ENCODE measurements at places on chromosomes 6 and 20.

GRCh38 chr6:128738112-128738511 lies 144.8 kb upstream of the LAMA2 start:
- no peak for DNase-seq

- no peak for DNase-seq
Observed at GRCh38 chr6:93731306-93731705, 311.9 kb upstream of the EPHA7 start.

DNA sequence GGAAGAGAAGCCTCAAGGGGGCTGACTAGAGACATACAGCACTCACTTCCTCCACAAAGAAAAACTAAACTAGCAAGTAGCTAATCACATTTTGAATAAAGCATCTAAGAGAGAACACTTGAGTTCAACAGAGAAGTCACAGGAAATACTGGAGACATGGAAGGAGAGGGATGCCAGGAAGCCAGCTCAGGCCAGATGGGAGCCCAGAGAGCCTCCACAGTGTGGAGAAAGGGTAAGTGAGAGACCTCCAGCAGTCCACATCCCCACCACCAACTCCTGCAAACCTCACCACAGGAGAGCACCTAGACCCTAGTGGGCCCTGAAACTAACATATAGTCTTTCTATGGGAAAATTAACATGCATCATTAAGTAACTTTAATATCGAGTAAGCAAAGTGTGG lies 79.2 kb downstream of the EPM2A start:
- no peak for DNase-seq

- DNase-seq, result no peak
Observed at GRCh38 chr6:101458336-101458735, 64.8 kb downstream of the GRIK2 start.

GRCh38 chr20:37297066-37297736 lies 7.7 kb downstream of the MANBAL start:
- DNase-seq, result no peak

GRCh38 chr20:63179687-63180568 lies 36.0 kb downstream of the YTHDF1 start:
- no peak for DNase-seq

GRCh38 chr20:17893445-17893844 lies 75.1 kb downstream of the SNX5 start:
- no peak for DNase-seq

- no peak for DNase-seq
Observed at GRCh38 chr6:142162780-142163179, 15.7 kb downstream of the VTA1 start.

DNA sequence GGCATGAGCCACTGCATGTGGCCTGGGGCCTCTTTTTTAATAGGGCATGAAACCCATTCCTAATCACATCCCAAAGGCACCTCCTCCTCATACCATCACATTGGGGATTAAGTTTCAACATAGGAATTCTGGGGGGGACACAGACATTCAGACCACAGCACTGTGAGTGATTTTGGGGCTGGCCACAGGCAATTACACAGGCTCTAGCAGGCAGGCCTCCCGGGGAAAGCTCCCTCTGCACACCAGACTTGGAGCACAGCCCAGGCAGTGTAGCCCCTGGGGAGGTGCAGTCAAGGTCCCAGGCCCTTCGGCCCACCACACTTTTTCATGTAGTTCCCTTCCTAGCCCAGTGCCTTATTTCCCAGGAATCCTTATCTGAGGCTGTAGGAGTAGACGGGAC lies 5.5 kb downstream of the SFT2D1 start:
- DNase-seq, result no peak

- no peak for DNase-seq
Observed at GRCh38 chr6:107154131-107154800, 39.0 kb upstream of the BEND3 start.

GRCh38 chr6:91442342-91442741 lies 855.5 kb upstream of the MAP3K7 start:
- DNase-seq, result no peak

DNA sequence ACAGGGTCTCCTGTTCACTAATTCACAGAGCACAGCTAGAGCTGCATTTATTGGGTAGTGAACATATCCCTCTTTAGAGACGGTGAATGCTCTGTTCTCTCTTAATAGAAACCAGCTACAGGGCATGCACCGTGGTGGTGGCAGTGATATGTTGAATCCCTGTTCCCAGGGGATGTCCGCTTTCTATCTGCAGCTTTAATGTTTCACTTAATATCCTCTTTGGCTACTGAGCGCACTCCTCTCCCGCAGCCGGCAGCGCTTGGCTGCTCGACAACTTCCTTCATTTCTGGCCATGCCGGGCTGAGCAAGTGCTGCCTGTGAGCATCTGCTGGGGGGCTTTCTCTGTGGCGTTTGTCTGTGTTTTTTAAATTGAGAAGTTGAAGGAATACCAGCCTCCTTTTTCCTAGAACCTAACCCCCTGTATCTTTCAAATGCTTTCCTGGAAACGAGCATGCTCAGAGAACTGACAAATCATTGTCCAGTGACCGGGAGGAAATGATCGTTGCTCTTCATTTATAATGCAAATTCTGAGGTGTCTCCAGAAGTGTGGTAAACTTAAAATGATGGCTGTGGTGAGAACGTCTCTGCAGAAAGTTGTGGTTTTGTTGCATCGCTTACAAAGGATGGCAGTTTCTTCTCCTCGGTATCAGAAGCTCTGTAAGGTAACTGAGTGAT lies 297.9 kb downstream of the UTRN start:
- peak; percentile 74 for DNase-seq

DNA sequence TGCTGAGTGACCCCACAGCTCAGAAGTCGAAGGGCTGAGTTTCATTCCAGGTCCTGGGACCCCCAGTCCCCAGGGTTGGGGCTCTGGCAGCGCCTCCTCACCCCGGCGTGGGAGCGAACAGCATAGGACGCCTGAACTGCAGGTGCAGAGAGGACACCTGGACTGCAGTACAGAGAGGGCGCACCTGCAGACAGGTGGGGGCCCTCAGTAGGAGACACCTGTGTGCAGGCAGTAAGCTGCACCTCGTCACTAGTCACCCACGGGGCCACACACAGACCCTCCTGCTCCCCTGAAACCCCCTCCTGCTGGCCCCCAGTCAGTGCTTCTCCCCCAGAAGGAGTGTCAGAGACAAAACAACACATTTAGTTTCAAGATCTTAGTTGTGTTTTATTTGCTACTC lies 8.6 kb upstream of the NKAIN4 start:
- no peak for DNase-seq

GRCh38 chr20:17698384-17698783 lies 1.4 kb upstream of the BANF2 start:
- no peak for DNase-seq

DNA sequence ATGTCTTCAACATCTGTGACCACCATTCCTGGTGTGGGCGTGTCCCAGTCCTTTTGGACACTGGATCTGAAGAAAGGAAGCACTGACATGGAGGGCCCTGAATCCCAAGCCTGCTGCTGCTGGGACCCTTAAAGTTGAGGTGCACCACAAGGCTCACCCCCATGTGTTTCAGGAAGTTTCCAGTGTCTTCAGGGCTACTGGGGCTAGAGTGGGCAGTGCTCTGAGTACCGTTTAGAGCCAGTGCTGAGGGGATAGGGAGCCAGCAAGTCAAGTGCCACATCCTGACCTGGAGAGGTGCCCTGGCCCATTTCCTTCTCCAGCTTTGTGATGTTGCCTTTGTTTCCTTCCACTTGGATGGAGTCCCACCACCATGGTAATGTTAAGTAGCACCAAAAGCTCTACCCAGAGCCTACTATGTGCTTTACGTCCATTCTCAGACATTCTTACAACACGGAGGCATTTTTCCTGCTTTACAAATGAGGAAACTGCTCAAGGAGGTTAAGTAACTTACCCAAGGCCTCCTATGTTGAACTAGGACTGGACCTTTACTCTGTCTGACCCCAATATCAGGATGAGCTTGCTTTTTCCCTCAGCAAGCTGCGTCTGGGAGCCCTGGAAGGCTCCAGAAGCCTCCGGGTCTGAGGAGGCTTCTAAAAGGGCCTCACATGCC lies 552 bp upstream of the DEF6 start:
- DNase-seq, result no peak

GRCh38 chr20:53611449-53611894 lies 17.8 kb upstream of the ZNF217 start:
- no peak for DNase-seq

DNA sequence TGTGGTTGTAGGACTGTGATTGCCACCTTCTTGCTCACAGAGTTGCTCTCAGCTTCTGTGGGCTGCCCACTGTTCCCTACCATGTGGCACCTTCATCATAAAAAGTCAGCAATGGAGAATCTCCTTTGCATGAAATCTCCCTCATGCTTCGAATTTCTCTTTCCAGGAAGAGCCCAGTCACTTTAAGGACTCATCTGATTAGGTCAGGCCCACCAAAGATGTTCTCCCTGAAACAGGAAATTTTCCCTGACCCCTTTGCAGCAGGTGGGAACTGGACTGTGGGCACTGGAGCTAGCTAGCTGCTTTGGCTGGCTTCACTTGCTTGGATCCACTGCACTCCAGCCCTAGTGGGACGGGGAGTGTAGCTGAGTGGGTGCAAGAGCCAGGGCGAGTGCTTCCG lies 47.7 kb upstream of the FAM184A start:
- DNase-seq, result no peak

- no peak for DNase-seq
Observed at GRCh38 chr20:4805663-4806449, 84.1 kb downstream of the PRND start.

GRCh38 chr6:89536231-89536630 lies 102.3 kb downstream of the LYRM2 start:
- no peak for DNase-seq

- no peak for DNase-seq
Observed at GRCh38 chr20:41300383-41300782, 17.1 kb downstream of the ZHX3 start.

DNA sequence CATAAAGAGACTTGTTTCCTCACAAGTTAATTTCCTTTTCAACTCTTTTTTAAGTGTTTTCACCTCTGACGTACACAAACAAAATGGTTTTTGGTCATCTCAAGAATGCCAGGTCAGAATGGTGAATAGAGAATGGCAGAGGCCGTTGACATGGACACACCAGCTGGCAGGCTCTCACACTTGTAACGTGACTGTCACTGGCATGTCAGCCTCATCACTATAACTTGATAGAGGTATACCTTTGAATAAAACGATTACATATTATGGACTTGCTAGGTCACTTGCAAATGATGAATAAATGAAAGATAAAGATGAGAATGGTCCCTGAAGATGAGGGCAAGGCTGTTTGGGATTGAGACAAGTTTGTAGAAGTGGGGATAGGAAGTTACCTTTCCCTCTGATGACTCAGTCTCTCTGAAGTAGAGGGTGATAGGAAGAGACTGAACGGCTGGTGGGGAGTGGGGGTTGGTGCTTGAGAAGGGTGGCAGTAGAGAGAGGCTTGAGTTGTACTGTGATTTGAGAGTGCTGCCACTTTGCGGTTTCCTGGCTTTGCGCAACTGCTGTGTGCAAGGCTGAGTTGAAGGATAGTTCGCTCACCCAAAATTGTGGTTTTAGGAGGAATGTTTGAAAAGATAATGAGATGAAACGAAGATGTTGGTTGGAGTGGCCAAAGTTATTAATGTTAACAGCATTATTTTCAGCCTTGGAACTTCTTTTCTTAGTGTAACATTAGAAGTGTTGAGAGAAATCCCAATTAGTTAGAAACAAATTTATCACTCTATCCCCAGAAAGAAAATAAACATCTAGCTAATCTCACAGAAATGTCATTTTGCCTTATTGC lies 30.3 kb downstream of the TBPL1 start:
- DNase-seq, result peak; percentile 48

DNA sequence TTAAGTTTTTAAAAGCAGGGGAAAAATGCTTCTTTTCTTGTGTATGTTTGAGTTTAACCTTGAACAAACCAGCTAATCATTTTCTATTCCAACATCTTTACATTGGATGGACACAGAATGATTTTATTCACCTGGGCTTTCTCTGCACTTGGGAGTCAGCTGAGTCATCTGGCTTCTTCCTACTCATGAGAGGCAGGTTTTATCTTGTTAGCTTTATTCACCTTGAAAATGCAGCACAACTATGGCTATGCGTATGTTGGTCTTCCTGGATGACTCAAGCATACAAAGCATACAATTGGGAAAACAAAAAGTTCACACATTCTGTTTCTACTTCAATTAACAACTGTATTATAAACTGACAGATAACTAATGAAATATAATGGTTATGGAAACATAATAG lies 737.7 kb downstream of the FRK start:
- no peak for DNase-seq

GRCh38 chr6:125375821-125376220 lies 74.1 kb upstream of the HDDC2 start:
- DNase-seq, result no peak

DNA sequence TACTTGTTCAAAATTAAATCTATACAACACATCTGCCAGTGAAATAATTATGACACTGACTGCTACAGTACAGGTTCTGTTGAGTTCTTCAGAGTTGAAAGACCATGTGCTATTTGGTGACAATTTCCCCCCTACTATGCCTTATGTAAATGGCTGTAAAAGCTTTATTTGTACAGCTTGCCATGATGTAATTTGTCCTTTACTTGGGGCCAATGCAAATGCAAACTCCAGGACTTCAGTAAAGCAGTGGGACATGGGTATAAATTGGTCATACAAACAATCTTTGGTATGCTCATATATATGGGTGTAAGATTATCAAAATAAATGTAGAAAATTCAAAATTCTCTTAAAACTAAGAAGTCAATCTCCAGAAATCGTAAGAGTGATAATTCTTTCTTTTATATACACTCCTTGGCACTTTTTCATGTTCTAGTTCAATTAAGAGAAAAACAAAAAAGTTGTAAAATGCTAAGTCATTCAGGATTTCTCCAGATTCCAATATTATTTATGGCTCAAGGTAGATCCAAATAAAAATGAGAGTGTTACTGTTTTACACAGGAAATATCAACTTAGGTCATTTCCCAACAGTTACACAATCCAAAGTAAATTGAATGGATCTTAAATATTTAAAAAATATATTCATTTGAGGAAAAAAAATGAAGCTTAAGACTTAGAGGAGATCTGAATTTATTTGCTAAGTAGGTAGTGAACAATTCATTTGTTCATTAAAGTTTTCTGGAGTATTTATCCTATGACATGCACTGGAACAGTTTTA lies 1310.5 kb upstream of the CITED2 start:
- DNase-seq, result no peak

DNA sequence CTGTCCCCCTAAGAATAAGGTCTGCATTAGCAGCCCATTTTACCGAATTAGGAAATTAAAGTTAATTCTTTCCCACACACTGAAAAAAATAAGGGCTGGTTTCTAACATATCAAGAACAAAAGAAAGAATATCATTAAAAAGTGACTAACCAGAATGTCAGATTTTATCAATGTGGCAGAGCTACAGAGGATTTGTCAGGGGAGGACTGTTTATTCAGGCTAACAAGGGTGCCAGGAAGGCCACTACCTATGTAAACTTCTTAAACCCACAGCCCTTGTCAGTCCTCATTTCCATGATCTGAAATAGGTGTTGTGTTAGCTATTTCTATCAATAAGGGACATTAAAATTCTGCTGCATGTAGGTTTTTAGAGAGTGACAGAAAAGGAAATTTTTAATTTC lies 76.4 kb downstream of the BACH2 start:
- DNase-seq, result no peak

- DNase-seq, result no peak
Observed at GRCh38 chr6:134267917-134268361, 50.0 kb downstream of the SGK1 start.

- no peak for DNase-seq
Observed at GRCh38 chr6:166542580-166542912, 43.9 kb downstream of the RAMACL start.

Data from T-helper 2 cell treated with Interferon-gamma antibody and Interleukin-4, amounts not matched to agents 5 μg/mL and 100 μg/mL, for 36 hours (primary cell).